Breast epithelium (tissue), 4 donors: ENCODE measurements at places on chromosomes 11 and 22.

GRCh38 chr11:112277029-112277428 lies 16.4 kb upstream of the PLET1 start:
- no peak overlapping the region for H3K27ac ChIP-seq
- H3K4me3 ChIP-seq = no peak overlapping the region
- no peaks in the 10 kb centered on the region for H3K27me3 ChIP-seq
- H3K4me1 ChIP-seq = no peaks in the 10 kb centered on the region

GRCh38 chr11:93559681-93560080 lies 16.5 kb upstream of the SMCO4 start:
- no peaks in the 10 kb centered on the region for H3K4me1 ChIP-seq
- DNase-seq = no peak
- H3K27me3 ChIP-seq = no peaks in the 10 kb centered on the region
- no peaks in the 10 kb centered on the region for H3K36me3 ChIP-seq
- H3K27ac ChIP-seq = no peak overlapping the region
- H3K4me3 ChIP-seq = no peak overlapping the region

DNA sequence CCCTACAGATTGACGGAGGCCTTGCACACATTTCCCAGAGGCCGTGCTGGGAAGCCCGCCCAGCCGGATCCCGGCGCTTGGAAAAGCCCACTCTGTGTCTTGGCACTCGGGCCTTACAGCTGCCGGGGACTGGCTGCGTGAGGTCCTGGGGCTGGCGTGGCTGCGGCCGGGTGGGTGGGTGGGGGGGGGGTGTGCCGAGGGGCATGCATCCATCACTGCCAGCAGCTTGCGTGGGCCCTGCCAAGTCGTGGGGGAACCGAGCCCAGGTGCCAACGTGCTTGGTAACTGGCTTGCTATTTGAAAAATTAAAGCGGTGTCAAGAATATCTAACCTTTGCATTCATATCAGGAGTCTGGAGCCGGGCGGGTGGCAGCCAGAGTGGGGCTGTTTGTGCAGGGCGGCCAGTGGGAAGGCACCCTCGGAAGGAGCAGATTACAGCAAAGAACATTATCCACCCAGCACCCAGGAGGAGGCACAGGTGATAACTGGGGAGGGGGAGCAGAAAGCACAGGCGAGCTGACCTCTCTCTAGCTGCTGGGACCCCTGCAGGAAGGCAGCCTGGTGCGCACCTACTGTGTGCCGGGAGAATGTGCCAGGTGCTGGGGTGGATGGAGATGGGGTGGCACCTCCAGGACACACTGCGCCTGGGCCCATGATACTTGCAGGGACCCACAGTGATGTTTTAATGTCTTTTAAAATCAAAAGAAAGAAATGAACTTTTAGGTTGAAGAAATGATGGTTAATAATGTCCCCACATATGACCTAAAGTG lies 28.5 kb upstream of the SMIM38 start:
- H3K27me3 ChIP-seq = no peaks in the 10 kb centered on the region
- H3K36me3 ChIP-seq = no peaks in the 10 kb centered on the region
- no peak for DNase-seq

DNA sequence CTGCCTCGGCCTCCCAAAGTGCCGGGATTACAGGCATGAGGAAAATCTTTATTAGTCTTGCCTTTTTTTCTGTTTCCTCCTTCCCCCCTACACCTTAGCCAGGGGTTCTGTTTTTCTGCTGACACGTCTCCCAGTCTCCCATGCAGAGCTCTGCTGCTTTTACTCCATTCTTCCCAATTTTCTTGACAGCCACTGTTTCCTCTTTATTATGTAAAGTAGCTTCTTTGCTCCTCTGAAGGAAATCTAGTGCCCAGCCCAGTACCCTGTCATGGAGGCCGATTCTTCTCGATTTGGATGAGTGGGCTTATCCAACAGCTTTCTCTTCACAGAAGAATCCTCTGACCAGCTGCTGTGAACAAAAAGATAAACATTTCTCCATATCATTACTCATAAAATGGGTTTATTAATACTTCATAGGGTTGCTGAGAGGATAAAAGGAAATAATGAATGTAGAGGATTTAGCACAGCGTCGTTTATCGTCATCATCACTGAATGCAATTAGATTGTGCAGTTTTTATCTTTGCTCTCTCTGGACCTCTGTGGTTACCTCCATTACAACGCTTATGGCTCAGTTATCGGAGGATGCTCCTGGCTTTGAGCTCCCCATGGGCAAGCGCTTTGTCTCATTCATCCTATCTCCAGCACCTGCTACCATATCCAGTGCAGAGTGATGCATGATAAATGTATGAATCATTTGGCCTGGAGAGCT lies 375.6 kb upstream of the C11orf87 start:
- no peak overlapping the region for H3K27ac ChIP-seq
- no peaks in the 10 kb centered on the region for H3K4me1 ChIP-seq
- no peak overlapping the region for H3K4me3 ChIP-seq
- H3K36me3 ChIP-seq = no peaks in the 10 kb centered on the region
- no peaks in the 10 kb centered on the region for H3K27me3 ChIP-seq

DNA sequence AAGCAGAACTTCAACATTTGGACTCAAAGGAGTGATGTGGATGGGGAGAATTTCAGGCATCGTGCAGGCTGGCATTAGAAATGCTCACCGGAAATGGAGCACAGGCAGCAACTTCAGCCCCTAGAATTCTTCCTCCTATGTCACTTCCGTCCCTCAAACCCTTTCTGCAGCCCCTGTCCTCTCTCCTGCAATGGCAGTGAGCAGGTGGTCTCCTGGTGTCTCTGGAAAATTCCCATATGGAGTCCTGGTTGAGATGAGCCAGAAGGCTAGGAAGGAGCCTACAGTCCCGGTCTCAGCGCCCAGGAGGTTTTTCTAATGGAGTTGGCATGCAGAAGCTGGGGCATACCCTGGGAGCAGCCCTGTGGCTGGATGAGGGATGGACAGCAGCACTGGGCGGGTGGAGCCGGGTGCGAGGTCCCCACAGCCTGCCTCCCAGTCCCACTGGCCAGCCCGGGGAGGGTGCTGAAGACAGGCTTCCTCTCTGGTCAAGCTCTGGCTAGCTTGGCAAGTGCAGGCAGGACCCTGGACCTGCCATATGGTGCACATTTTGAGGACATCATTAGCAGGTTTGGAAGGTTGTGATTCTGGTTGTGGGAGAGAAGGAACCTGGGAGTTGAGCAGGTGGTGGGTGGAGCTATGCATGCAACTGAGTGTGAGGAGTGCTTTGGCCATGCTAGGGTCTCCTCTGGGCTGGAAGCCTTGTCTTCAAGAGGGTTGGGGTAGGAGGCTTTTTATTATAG lies 59.8 kb upstream of the B3GAT1 start:
- no peaks in the 10 kb centered on the region for H3K27me3 ChIP-seq
- no peak overlapping the region for H3K4me3 ChIP-seq
- H3K4me1 ChIP-seq = no peaks in the 10 kb centered on the region
- no peak for DNase-seq
